ENCODE measurements at places on chromosomes 3 and 15.

DNA sequence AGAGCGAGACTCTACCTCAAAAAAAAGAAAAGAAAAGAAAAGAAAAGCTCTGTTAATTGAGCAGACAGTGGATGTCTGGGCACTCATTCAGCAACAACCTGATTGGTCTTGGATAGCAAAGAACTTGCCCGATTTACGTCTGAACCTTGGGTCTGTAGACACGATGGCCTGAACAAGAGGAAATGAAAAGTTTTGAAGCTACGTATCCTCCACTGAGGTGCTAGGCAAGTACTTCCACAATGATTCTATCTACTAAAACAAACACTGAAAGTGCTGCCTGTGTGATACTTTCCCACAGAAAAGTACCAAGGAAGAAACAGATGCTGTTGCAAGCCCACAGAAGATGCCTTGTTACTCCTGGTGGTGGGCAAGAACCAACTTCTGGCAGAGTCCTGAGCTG is 21.8 kb upstream of the MUSTN1 start:
- DNase-seq, result no peak

DNA sequence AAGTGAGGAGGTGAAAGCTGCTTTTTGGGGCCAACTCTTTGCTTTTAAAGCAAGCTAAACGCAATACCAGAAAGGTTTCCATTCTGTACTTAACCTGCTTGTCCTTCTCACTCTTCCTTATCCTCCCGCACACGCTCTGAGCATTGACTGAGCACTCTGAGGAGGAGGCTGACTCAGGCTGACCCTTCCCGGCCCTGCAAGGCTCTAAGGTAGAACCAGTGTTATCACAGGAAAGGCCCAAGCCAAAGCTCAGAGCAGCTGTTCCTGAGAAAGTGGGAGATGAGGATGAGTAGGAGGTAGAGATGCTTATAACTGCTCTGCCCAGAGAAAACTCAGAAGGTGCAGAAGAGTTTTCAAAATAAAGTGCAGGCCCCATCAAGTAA is 2.3 kb downstream of the B3GNT5 start:
- DNase-seq, result peak; percentile 41

DNA sequence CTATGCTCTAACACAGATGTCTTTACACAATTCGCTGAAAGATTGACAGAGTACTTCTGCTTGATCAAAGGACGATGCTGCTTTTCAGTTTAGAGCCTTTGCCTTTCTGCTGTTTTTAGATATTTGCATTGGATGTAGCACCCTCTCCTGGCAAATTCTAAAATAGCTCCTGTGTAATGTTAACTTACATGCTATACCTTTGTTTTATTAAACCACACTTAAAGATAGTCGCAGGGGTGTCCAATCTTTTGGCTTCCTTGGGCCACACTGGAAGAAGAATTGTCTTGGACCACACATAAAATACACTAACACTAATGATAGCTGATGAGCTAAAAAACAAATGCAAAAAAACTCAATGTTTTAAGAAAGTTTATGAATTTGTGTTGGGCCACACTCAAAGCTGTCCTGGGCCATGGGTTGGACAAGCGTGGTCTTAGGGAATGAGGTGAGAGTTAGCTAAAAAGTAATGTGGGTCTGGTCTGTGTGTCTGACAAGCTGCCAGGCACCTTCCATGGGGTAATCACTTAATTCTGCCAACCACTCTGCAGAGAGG is 62.9 kb downstream of the ATG7 start:
- DNase-seq, result peak; percentile 17

DNA sequence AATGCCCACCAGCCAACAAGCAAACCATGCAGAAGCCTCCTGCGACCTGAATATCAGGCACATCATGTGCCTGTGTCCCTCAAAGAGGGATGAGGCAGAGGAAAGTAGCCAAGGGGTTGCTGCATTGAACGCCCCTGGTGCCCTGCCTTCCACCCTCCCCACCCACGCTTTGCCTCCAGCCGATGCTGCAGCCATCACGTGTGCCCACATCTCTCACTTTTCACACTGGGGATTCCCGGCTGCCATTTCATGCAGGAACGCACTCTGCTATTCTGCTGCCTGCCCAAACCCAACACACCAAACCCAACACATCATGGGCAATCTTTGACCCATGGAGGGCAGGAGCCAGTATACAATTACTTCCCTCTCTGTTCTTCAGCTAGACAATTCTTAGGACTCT is 462.2 kb upstream of the PROK2 start:
- no peak for DNase-seq

DNA sequence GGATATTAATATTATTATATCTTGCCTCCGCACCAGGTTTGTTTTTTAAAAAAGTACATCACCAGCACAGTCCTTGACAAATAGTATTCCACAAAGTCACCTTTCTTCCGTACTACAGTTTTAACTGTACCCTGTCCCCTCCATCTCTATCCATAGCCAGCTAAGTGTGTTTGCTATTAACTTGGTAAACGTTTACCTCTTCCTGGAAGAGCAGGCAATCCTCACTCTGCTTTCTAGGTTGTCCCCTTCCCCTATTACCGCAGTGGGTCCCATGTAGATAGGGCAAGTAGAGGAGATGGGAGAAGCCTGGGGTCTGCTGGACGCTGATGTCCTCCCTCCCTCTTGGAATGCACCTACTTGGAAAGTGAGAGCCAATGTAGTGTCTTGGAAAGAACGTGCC is 83.9 kb upstream of the ETV5 start:
- no peak for DNase-seq

DNA sequence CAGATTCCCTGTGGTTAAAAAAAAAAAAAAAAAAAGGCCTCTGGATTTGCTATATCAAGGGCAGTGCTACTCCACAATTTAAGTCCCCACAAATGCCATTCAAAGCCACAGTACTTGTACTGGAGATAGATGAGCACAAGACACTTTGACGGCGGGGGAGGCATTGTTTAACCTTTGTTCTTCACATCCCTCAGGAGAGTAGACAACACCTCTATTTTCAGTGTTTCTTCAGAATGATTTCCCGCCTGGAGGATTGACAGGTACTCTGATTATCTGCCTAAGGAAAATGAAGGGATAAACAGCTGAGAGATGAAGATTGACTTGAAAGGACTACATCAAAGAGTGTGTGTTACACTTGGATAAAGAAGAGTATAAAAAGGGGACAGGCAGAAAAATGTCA is 58.7 kb downstream of the OTOL1 start:
- DNase-seq, result no peak

DNA sequence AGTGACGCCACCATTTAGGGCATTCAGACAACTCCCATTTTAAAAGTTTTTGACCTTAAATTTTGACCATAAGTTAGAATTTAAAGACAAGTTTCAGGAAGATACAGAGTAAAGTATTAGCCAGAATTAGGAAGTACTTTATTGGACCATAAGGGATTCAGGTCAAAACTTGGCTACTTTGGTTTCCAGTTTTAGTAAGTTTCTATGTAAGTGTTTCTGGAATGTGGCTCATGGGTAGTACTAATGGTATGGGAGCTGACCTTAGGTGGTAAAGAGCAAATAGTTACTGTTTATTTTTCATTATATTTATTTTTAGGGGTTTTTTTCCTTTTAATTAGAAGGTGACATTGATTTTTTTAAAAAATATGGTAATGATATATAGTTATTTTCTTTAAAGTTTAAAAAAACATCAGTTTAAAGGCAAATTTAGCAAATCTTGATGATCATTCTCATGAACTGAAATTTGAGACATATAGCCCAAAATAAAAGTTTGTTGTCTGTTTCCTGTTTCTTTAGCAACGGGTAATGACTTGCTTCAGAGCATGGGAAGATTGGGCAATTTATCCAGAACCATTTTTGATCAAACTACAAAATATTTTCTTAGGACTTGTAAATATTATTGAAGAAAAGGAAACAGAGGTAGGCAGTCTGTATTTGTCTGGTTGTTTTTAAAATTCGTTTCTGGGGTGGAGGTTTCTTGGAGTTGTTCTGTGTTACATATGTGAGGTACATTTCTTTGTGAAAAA is 34.3 kb downstream of the U2SURP start:
- DNase-seq, result no peak

- no peak for DNase-seq
Measured at GRCh38 chr3:109545746-109546145, 208.4 kb upstream of the DPPA4 start.

GRCh38 chr3:79767194-79767904 is 449 bp downstream of the ROBO1 start:
- no peak for DNase-seq

DNA sequence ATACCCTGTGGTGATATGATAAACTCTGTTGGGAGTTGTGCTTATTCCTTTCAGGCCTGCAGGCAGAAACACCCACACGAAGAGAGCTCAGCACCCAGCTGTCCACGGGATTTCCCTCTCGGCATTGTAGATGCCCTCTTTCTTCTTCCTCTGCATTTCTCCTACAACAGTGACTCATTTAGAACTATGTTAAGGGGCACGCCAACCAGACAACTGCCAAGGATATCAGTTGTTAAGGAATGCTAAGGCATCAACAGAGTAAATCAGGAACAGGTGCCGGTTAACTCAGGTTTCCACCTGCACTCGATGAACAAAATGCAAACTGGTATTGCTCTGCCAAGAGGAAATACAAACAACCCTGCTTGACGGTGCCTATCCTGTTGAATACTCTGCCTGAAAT is 270.0 kb upstream of the PEX5L start:
- no peak for DNase-seq

DNA sequence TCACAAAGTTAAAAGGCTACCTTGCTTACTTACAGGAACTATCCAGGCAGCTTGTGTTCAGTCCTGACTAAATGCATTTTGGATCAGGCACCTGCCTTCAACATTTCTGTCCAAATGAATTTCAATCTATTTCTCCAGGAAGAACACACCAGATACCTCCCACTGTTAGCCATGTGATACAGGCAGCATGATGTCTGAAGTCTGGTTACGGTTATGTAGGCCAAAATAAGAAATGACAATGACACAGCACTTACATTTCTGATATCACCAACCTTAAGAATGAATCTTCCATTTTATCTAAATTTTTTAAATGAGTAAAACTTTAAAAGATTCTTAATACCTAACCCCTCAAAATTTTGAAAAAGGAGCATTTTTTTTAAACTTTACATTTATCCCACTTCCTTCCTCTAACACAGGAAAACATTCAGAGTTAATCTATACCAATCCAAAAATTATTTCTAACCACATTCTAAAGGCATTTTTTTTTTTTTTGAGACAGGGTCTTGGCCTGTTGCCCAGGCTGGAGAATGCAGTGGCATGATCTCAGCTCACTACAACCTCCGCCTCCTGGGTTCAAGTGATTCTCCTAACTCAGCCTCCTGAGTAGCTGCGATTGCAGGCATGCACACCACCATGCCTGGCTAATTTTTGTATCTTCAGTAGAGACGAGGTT is at the start of gene MAP4:
MAP4 (minus strand) TSS at position 116 of the 673 bp plus-strand sequence. CDS start 17,556 bp downstream, outside the sequence.
- no peak for DNase-seq

DNA sequence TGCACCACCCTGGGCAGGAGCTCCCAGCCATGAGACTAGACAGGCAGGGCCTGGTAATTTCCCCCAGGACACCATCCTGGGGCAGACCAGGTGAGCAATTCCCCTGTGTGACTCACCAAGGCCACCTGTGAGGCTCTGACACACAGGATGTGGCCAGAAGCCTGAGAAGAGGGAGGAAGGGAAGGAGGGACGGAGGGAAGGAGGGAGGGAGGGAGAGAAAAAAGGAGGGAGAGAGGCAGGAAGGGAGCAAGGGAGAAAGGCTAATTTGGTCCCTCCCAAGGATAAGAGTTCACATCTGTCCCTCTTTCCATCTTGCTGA is 25.9 kb downstream of the WNT7A start:
- peak; percentile 16 for DNase-seq

DNA sequence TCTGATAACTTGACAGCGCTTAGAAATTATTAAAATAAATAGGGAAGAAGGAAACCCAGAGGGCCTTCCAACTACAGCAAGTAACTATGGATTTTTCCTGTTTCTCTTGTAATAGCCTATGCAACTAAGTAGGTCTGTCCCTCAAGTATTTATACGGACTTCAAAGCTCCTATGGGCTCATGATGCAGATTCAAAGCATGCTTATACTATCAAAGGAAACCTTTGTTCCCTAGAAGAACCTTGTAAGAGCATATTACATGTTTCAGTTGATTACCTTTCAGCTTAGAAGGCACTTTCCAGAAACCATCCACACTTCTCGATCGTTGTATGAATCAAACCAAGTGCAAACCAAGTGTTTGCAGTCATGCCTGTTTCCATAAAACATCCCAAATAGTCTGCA is 158.8 kb downstream of the ALCAM start:
- DNase-seq, result no peak

DNA sequence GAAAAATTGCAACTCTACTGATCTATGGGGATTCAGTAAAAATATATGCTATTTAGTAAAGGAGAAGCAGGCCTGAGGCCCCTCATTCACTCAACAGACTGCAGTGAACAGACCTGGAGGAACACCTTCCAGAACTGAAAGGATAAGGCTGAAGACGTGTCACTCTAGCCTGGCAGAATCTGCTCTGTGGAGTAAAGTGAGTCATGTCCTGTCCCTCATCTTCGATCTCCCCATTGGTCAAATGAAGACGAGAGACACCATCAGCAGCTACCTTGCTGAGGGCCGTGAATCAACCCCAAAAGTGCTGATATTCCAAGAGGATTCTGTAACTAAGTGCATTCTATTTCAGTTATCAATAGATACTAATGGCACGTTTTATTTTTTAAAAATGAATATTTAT is 359.7 kb downstream of the FGF12 start:
- DNase-seq, result no peak

DNA sequence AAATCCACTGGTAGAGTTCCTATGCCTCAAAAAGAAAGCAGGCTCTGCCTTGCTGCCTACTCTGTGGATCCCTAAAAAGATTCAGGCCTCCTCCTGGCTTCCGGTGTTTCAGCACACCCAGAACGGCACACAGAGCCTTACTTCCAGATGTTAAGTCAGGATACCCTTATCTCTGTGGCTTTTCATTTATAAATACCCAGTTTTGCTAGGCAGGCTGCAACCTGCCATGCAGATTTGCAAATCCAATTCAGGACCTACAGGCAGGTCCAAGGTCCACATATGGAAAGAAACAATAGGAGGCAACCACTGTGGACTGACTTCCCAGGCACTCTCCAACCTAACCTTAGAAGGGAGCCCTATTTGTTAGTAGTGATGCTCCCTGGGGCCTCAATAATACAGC is 30.7 kb downstream of the EFL1 start:
- no peak for DNase-seq

DNA sequence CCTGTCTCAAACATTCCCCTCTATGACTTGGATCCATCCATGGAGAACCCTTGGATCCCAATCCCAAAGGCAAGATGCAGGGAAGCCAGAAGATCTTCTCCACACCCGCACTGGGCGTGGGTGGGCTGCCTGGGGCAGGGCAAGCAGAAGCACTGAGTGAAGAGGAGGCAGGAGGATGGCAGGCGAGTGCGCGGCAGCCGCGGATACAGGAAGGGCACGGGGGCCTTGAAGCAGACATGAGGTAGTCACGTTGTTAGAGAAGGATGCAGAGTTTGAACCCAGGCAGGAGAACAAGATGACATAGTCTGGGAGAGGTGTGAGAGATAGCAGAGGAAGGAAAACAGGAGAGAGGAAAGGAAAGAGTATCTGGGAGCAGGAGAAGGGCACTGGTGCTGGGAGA is 5.1 kb upstream of the IGDCC3 start:
- no peak for DNase-seq

Measured in ELF-1 (cell line).